WTC11 (cell line): ENCODE measurements at places on chromosomes 16 and 17.

DNA sequence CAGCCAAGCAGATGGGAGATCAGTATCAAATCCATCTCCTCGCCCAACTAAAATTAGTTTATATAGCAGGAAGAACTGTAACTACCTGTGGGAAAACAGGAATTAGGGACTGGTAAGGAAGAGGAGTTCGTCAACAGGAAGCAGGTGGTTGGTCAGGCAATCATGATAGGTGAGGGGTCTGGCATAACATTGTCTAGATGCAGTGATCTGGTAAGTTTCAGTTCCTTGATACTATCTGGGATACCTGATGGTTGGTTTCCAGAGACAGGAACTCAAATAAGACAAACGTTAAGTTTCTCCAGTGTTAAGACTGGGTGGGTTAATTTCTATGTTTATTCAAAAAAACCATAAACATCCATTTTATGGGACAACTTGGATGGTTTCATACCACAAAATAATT, 53.8 kb downstream of the CEP112 start:
- DNase-seq: no peak

- no peak for DNase-seq
Measured at GRCh38 chr17:69909389-69909788, 165.6 kb upstream of the KCNJ16 start.

DNA sequence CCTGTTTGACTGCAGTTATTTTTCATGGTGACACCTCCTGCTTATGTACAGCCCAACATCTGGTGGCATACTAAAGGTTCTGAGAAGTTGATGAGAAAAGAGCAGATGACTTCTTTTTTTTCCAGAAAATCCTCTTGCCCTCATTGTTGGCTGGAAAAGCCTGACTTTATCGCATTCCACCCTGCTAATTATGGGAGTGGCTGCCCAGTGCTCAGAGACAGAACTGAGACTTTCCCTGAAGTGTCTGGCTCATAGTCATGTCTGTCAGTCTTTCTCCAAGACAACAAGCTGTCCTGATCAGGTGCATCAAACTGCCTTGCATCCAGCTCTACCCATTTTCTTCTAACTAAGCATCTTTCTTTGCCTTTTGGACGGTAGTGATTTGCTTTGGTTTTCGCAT, 355.2 kb downstream of the CPPED1 start:
- DNase-seq: no peak

GRCh38 chr16:4524571-4524970, 14.0 kb downstream of the CDIP1 start:
- no peak for DNase-seq

DNA sequence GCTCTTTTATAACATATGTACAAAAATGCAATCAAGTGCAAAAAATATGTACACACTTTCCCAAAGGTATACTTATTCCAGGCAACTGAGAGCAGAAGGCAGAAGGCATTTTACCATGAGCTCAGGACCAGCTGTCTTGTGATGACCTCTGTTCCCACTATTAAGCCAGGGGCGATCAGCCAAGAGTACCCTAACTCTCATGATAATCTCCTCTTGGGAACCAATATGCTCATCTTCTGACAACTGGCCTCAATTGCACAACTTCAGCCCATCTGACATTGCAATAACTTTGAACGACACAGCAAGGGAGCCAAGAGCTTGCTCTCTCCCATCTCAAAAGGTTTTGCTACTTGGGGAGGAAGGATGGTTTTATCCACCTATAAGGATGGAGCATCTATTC, 471.9 kb downstream of the HS3ST3B1 start:
- DNase-seq: no peak

DNA sequence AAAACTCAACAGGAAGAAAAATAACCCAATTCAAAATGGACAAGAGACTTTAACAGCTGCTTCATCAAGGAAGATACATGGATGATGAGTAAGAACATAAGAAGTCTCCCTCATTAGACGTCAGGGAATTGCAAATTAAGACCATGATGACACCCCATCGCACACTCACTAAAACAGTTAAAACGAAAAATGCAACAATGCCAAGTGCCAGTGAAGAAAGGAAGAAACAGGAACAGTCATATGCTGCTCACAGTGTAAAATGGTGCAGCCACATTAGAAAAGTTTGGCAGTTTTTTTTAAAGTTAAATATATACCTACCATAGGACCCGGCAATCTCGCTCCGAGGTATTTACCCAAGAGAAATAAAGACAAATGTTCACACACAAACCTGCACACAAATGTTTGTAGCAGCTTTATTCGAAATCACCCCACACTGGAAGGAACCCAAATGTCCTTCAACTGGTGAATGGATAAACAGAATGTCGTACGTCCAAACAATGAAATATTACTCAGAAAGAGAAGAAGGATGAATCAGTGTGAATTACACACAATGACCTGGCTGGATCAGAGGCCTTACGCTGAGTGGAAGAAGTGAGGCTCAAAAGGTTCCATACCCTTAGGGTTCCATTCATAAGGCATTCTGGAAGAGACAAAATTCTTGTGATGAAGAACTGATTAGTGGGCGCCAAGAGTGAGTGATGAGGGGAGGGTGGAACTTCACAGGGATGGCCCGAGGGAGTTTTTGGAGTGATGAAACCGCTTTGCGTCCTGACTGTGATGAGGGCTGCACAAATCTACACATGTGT, 110.3 kb downstream of the C16orf95 start:
- DNase-seq: no peak

GRCh38 chr16:55042556-55043432, 112.1 kb downstream of the IRX5 start:
- no peak for DNase-seq

- no peak for DNase-seq
Measured at GRCh38 chr16:77853161-77853560, 64.8 kb downstream of the VAT1L start.

DNA sequence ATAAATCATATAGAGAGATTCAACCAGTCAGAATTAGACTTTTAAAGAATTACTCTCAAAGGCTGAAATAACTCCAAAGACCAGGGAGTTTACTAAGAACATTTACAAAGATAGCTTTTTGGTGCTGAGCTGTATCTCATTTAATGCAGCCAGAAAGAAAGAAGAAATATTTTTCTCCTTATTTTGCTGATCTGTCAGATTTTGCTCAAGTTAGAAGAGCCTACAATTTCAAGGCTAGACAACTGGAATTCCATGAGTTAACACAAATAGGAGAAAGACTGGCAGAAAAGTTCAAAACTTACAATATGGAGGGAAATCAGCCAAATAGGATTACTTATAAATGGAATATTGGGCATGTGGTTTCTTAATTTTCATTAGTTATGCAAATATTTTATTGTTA, 6.1 kb upstream of the SLFN12 start:
- no peak for DNase-seq

GRCh38 chr16:70157105-70157476, 16.5 kb upstream of the CLEC18C start:
- no peak for DNase-seq

DNA sequence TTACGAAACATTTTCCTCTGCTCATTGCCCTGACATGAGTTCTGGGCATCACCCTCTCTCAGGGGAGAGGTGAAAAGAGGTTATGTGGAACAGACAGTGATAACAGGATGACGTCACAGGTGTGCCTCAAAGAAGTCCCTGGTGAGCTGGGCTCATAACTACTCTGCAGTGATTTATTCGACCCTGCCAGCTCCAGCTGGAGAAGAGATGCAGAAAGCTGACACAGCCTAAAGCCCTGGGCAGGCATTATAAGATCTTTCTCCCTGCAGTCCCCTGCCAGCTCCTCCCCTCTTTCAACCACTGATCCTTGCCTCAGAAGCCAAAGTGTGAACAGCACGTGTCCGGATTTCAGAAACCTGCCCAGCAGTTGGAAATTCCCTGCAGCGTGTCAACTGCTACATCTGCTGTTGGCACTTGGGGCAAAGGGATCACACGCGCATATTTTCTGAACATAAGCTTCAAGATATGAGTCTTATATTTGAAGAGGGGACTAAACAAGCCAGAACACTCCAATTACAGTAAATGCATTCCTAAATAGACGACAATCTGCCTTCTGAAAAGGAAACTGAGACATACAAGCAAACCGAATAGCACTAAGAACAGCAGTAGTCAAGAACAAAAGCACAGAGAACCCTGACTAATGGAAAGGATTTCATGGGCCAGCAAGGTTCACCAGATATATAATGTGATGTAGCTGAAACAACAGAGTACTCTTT, 80.5 kb downstream of the SMG6 start:
- no peak for DNase-seq

GRCh38 chr17:81163703-81164370, 1.5 kb upstream of the PVALEF start:
- no peak for DNase-seq

GRCh38 chr17:32849879-32850278, 27.0 kb downstream of the MYO1D start:
- no peak for DNase-seq

DNA sequence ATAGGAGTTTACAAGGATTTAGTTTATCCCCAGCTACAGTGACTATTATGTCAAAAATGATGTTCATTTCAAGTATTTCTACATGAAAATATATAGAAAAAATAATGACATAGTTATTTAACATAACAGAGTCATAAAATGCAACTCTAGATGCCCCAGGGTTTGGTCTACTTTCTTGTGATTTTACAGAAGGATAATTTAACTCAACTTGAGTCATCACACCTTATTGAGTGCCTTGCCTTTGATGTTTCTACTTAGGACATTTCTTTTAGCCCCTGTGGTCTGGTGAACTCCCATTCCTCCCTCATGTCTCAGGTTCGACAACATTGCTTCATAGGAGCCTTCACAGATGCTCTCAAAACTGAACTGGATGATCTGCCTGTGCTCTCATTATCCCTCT, 2.0 kb downstream of the KRT20 start:
- DNase-seq: no peak

- DNase-seq: no peak
Measured at GRCh38 chr17:35808240-35808961, 883 bp upstream of the TAF15 start.

GRCh38 chr16:28110074-28110473, 46.6 kb upstream of the GSG1L start:
- no peak for DNase-seq

DNA sequence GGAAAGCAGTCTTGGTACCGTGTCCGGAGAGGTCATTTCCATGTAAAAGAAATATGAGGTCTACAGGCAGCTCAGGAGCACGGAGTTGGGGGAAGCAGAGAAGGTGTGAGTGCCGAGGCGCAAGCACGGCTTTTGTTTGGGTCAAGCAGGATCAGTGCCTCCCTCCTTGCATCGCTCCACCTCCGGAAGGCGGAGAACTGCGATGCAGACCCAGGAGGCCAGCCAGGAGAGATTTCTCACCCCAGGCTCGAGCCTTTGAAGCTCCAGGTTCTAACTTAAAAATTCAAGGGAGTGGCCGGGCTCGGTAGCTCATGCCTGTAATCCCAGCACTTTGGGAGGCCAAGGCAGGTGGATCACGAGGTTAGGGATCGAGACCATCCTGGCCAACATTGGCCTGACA, 25.0 kb downstream of the NAA60 start:
- no peak for DNase-seq
